KBM-7 (cell line): ENCODE measurements at places on chromosomes 2 and 18.
A peak's percentile ranks its signal among the peaks of the same experiment; 100 is the strongest.

GRCh38 chr18:1006304-1006703 is 101.6 kb downstream of the ADCYAP1 start:
- DNase-seq: no peak

- DNase-seq: no peak
Measured at GRCh38 chr2:154706660-154707059, 8.2 kb downstream of the KCNJ3 start.

- no peak for DNase-seq
Measured at GRCh38 chr2:239756031-239756789, 268.9 kb downstream of the NDUFA10 start.

DNA sequence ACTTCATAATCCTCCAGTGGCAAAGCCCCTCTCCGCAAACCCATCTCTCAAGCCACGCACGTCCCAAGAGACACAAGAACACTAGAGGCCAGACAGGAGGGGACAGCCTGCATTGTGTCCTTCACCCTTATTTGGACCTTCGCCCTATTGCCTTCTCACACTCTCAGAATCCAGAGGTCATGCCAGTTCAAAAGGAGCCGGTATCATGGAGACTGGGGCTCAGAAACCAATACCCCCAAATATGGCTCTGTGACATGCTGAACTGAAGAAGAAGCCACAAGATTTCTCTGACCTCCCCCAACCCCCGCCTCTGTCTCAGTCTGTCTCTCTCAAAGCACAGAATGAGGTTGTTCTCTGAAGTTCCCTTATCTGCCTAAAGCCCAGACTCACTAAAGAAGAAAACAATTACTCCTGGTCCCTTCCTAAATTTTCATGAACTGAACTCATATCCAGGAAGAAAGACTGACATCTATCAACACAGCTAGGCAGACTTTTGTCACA is 19.2 kb upstream of the SPATA3 start:
- peak; percentile 28 for DNase-seq

DNA sequence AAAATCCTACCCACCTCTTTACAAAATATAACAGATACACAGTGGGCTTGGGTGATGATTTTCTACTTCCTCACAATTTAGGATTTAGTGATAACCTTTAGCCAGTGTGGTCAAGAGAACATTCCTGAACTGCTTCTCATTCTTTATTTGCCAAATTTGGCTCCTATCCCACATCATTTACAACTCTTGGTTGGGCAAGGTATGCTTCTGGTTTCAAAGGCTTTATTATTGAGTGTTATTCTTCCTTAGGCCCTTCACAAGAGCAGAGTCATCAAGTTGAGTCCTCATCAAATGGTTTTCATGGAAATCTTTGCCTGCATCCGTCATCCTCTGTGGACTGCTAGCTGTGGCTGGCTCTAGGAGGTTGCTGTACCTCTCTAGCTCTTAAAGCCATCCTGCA is 472.0 kb upstream of the ETAA1 start:
- DNase-seq: no peak

DNA sequence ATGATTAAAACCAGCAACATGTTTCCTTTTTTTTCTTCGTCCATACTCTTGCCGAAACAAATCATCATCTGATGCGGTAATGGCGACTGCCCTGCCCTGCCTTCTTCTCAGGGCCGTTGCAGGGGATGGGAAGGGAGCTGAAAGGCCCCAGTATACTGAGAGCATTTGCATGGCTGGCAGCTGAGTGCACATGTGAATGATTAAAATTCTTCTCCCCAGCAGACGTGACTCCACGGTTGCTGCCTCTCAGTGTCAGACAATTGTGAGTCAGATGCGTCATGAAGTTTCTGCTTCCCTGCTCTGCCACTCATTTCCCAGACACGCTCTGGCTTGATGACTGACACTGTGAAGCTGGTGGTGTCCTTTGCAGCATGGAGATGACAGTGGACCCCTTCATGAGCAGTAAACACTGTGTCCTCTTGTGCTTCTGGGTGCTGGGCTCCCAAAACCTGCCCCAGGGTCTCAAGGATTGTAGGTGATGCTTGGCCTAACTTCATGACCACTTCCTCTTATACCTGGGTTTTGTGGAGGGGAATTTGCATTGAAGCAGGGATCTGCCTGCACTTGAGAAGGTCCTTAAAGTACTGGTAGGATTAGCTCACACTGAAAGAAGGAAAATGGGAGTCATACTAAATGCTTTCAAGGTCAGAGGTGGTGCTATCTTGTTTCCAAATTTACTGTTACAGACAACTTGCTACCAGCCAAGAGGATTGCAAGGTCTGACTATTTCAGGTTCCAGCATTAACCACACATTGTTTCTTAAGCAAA is 222.5 kb upstream of the COPS8 start:
- DNase-seq: no peak

- no peak for DNase-seq
Measured at GRCh38 chr2:167114018-167114417, 225.7 kb downstream of the XIRP2 start.

DNA sequence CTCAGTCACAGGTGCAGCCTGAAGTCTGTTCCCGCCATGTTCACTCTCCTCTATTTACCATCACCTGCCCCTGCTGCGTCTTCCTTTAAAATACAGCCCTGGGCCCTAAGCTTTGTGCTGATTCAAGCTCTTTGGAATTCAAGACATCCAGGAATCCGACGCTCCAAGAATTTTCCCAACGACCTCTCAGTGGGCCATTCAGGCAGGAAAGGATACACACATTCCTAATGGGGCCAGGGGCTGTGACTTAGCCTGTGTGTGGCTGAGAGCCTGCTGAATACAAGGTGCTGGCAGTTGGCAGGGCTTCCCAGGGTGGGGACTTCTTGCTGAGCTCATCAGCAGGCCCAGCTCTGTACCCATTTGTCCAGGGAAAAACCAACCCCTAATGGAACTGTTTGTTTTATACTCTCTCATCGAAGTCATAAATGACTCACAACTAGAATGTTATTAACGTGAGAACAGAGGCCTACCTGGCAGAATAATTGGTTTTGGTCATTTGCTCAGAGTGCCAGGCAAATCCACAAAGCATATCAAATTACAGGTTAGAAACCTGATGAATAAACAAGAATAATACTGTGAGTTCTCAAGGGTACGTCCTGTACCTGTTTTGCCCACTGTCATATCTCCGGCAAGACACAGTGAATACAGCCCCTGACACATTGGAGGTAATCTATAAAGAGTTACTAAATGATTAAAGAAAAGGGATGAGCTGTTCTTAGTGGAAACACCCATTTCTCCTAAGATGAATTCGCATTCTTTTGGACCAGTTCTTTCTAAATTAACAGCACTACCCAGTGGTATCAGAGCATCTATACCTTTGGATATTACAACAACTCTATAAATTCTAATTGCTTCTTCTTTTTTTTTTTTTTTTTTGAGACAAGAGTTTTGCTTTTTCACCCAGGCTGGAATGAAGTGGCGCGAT is 12.6 kb upstream of the KCMF1 start:
- DNase-seq: no peak

DNA sequence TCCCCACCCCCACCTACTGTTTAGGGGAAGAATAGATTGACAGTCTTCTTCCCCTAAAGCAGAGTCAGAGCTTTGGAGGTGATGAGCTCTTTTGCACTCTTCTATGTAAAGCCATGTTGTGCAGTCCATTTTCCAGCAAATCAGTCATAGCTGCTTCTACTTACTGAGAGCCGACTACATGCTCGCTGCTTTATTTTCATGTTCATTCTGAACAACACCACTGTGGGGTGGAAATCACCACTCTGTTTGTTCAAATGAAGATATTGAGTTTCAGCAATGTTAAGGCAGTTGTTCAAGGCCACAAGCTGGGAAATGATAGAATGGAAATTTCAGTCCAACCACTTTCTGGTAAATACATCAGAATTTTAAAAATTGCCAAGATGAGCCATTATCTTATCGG is 88.3 kb downstream of the INSIG2 start:
- no peak for DNase-seq

- no peak for DNase-seq
Measured at GRCh38 chr2:158633261-158633660, 161.9 kb upstream of the DAPL1 start.

DNA sequence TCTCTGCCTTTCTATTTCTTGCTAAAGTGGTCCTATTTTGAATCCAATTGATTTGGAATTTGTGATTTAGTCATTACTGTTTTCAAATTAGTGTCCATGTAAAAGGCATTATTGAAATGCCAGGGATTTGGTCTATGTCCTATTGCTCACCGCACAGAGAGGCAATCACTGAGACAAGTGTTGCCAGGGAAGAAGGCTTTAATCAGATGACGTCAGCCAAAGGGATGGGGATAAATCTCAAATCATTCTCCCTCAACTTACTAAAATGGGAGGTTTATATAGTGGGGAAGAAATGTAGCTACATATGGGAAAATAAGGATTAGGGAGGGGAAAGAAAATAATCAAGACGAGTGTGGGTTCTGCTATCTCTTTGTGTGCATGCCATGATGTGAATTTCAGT is 9.6 kb downstream of the SERPINB12 start:
- no peak for DNase-seq

DNA sequence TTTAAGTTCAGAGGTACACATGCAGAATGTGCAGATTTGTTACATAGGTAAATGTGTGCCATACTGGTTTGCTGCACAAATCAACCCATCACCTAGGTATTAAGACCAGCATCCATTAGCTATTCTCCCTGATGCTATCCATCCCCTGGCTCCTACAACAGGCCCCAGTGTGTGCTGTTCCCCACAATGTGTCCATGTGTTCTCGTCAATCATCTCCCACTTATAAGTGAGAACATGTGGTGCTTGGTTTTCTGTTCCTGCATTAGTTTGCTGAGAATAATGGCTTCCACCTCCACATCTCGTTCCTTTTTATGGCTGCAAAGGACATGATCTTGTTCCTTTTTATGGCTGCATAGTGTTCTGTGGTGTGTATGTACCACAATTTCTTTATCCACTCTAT is 75.8 kb downstream of the SUCLG1 start:
- DNase-seq: no peak

GRCh38 chr18:75167759-75168618 is 41.0 kb downstream of the PTGR3 start:
- no peak for DNase-seq

DNA sequence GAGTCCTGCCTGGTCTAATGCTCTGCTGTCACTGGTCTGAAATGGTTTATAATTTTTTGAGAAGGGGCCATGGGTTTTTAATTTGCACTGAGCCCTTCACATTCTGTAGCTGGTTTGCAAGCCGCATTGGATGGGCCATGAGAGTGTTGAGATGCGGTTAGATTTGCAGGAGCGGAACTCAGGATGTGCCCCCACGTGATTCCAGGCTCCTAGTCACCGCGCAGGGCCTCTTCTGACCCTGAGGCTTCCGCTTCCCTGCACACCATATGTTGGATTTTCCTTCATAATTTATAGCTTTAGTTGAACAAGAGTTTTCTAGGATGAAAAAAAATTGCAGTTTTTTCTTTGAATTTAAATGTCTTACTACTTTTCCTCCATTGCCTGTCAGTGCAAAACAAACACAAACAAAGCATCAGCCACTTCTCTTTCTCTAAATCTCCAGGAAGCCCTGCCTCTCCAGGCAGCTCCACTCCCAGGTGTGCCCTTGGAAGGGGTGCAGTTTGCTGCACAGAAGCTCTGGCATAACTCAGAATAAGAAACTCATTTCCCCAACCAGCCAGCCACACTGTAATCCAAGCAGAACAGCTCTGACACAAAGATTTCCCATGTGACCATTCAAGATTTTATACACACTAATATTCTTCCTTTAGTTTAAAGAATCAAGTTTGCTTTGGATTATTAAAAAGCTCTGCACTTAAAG is 18.4 kb upstream of the TPO start:
- DNase-seq: no peak

DNA sequence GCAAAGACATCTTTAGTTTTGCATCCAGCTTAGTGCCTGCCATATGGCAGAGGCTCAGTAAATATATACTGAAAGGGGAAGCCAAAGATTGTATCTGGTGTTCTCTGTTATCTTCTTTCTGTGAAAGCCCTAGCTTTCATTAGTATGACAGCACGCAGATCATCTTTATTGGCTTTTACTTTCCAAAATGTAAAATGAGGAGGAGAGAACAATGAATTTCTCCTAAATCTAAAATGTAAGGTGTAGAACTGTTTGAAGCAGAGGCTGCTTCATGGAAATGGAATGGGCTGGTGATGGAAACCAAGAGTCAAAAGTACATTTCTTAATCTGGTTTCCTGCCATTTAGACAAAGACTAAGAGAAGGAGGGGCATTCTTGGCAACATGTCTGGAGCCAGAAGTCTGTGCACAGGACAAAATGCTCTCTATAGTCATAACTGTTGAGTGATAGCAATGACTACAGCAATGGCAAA is 1029.9 kb upstream of the PIK3C3 start:
- DNase-seq: no peak

GRCh38 chr18:23588836-23589560 is 2.7 kb upstream of the NPC1 start:
- no peak for DNase-seq

- DNase-seq: no peak
Measured at GRCh38 chr2:137960223-137960622, 4.0 kb upstream of the HNMT start.

- peak; percentile 82 for DNase-seq
Measured at GRCh38 chr2:38128653-38129052, 52.7 kb upstream of the CYP1B1 start.

DNA sequence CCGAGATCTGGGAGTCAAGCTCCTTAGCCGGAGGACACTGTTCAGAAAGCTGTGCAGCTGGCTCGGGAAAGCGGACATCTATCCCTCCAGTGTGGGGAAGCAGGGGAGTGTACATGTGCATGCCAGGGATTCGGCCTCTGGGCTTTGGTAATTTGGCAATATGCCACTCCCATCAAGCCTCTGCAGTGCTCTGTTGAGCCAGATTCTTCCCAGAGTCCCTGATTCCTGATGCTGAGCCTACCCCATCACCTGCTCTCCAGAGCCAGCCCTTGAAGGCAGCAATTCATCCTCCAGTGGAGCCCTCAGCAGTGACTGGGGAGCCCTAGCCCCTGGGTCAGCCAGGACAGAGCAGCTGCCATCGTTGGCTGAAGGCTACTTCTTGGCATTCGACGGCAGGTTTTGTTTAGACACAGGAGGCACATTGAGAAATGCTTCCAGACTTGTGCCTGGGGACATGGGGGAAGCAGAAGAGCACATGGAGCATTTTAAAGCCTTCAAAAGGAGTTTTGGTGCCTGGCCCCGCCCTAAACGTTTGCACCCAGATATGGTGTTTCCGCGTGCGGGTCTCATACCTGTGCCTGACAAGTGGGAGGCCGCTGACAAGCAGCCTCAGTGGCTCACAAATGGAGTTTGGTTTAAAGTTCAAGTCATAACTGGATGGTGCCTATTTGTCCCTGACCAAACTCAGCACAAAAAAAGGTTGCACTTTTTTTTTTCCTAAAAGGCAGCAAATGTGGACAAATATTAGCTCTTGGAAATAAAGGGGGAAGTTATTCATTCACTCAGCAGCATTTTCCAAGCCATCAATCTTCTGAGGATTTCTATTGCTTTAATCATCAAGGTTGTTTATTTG is 272.8 kb downstream of the CYRIA start:
- DNase-seq: no peak

- no peak for DNase-seq
Measured at GRCh38 chr2:148928395-148928794, 53.4 kb downstream of the KIF5C start.

DNA sequence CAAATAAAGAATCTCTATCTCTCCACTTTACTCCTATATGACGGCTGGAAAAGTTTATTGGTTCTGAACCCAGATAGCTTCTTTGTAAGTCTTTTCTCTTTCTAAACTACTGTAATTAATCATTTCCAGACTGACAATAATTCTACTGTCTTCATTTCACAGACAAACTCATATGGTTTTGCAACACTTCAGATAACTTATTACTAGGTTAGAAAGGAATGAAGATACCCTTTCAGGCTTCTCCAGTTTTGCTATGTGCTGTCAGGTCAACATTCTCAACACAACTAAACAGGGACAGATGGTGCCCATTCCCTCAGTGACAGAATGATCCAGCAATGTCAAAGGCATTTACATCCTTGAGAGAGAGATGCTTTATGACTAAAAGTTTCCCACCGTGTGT is 198.5 kb upstream of the ITGA4 start:
- DNase-seq: no peak
